HT1080 (cell line): ENCODE measurements at places on chromosomes 16 and 17. TPM values are rescaled to one million over a fixed set of nuclear protein-coding genes. Genes with fewer than 3 reads are reported as not detected.

Gene ATP2C2
- total RNA-seq, result not detected in 2 replicates

Gene MYH13
- total RNA-seq, result not detected in 2 replicates

Gene MMP15
- total RNA-seq, result 3.2 and 3.6 TPM in 2 replicates

Gene ITGA2B
- total RNA-seq, result not detected in 2 replicates

Gene TP53TG3
- 2.0 and 3.7 TPM in 2 replicates for total RNA-seq

Gene OTOP3
- not detected in 2 replicates for total RNA-seq

Gene TNK1
- 0.24 TPM in 1 of 2 replicates, not detected in the other for total RNA-seq

Gene CD19
- not detected in 2 replicates for total RNA-seq

Gene ST3GAL2
- 27.9 and 38.1 TPM in 2 replicates for total RNA-seq

Gene CA10
- not detected in 2 replicates for total RNA-seq

Gene TERB1
- not detected in 2 replicates for total RNA-seq

Gene STAT5B
- 18.1 and 21.8 TPM in 2 replicates for total RNA-seq

Gene SEZ6
- total RNA-seq, result not detected in 2 replicates
